ENCODE measurements at places on chromosomes 11 and 22.

- DNase-seq = no peak
Measured at GRCh38 chr11:76808171-76808570, 25.0 kb downstream of the TSKU start.

GRCh38 chr11:44626645-44627044 lies 61.2 kb downstream of the CD82 start:
- peak; percentile 5 for DNase-seq

- no peak for DNase-seq
Measured at GRCh38 chr11:129813231-129813791, 2.3 kb upstream of the TMEM45B start.

- DNase-seq = no peak
Measured at GRCh38 chr11:77596626-77597025, 6.9 kb downstream of the AQP11 start.

DNA sequence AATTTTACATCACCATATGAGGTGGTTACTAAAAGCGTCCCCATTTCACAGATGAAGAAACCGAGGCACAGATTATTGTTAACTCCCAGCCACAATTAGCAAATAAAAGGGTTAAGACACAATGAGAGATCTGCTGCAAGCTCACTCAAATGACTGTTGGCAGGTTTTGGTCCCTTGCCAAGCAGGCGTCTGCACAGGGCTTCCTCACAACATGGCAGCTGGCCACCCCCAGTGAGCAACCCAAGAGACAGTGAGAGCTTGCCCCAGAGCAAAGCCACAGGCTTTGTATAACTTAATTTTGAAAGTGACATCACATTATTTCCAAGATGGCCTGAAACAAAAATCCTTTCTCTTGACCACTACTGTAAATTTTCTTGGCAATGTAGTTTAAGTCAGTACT lies 217.6 kb downstream of the NTM start:
- DNase-seq = no peak

All from GM13976 (cell line).